Activated CD4-positive, CD25-positive, alpha-beta regulatory T cell (primary cell): ENCODE measurements at places on chromosomes 5 and 9.

- DNase-seq: no peak
These were observed 77.9 kb upstream of the ATG10 start for GRCh38 chr5:81893961-81894360.

DNA sequence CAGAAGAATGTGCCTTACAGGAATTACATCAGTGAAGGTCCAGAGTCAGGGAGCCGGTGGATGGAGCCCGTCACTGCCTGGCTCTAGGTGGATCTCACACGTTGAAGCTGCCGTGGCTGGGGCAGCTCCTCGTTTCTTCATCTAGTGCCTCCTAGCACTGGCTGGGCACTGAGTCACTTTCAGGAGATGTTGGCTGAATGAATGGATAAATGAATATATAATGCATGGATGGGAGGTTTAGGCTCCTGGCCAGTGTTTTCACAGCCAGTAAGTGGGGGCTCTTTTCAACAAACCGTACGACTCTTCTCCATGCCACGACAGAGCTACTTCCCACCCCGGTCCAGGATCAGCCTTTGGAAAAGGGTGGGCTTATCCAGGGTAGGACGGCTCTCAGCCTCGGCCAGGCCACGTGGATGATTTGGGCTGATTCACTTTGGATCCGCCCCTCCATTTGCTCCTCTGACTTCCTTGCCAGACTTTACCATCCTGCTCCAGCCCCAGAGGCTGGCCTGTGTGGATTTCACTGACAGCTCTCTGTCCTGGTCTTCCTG lies 1.3 kb upstream of the SH3PXD2B start:
- no peak for DNase-seq

DNA sequence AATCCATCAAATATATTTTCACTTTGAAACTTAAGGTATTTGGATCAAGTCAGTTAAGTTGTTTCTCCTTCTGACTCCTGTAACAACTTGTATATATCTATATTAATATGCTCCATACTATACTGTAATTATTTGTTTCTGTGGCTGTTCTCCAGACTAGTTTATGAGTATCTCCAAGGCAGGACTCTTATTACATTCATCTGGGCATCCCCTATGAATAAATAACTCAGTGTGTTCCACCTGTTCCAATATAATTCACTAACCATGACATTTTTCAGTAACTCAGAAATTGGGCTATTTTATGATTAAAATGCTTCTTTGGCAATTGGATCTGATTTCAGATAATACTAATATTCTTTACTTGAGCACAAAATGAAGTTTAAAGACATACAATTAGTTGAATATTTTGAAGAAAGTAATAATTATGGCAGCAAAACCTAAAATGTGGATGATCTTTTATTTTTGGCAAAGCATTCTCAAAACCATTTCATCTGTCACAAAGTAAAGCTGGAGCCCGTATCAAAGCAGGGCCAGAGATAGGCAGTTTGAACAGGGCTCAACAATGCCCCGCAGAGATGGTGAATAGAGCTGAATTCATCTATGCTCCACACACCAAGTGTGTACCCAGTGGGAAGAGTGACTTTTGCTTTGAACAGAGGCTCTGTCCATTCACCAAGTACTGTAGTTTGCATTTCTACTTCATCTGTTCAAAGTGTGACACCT lies 314.3 kb downstream of the PDE4D start:
- no peak for DNase-seq

- no peak for DNase-seq
These were observed 186.8 kb downstream of the TMEM161B start for GRCh38 chr5:88081877-88082276.

DNA sequence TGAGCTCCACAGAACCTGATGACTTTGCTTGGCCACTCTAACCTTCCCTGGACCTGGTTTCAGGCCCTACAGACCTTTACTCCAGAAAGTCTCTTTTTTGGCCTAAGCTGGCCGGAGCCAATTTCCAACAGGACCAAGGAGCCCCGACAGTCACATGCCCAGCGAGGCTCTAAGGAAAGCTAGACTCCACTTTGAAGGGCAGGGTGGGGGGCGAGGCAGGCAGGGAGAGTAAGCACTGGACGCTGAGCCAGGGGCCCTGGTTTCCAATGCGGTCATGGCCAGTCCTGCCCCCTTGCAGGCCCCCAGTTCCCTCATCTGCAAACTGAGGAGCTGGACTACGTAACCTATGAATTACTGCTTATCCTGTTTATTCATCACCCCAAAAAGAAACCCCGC lies 65.2 kb downstream of the ADAMTS2 start:
- no peak for DNase-seq
